ENCODE measurements at places on chromosomes 6 and 20. TPM values are rescaled to one million over a fixed set of nuclear protein-coding genes. Genes with fewer than 3 reads are reported as not detected.

CPXM1 gene
- total RNA-seq = 22.1 TPM

UBE2C gene
- total RNA-seq = not detected

DEFB124 gene
- 2.7 TPM for total RNA-seq

MPIG6B gene
- total RNA-seq = not detected

DNA sequence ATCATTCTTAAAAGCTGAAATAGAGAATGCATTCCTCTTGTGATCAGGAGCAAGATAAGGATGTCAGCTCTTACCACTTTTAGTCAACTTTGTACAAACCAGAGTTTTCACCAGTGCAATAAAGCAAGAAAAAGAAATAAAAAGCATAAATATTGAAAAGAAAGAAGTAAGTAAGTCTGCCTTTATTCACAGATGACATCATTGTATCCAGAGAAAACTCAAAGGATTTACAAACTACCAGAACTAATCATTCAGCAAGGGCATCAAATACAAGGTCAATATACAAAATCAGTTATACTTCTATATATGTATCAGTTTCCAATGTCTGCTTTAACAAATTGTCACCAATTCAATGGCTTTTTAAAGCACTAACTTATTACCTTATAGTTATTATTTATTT is 13.4 kb downstream of the TTLL9 start:
- DNase-seq = no peak

DNA sequence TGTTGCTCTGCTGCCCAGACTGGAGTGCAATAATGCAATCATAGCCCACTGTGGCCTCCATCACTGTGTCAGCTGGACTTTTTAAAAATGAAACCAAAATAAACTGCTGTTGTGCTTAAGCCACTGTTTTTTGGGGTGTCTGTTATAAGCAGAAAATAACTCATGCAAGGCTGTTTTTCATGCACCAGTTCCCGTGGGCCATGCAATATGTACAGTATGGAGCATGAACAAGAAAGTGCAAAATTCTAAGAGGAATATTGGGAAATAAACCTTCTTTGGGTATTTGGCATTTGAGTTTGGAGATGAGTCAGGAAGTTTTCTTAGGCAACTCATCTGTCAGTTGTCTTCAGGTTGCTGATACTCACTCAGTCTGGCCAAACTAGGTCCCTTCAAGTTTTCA is 14.9 kb upstream of the ZFAND3 start:
- no peak for DNase-seq

- no peak for DNase-seq
These were observed 205.6 kb downstream of the ALDH8A1 start for GRCh38 chr6:134744301-134744700.
